ENCODE measurements at places on chromosomes 4 and X. TPM values are rescaled to one million over a fixed set of nuclear protein-coding genes. Genes with fewer than 3 reads are reported as not detected.

The MAGEB2 gene
- total RNA-seq = not detected

The PGAM4 gene
- total RNA-seq = not detected

The HPSE gene
- total RNA-seq = 1.4 TPM

DNA sequence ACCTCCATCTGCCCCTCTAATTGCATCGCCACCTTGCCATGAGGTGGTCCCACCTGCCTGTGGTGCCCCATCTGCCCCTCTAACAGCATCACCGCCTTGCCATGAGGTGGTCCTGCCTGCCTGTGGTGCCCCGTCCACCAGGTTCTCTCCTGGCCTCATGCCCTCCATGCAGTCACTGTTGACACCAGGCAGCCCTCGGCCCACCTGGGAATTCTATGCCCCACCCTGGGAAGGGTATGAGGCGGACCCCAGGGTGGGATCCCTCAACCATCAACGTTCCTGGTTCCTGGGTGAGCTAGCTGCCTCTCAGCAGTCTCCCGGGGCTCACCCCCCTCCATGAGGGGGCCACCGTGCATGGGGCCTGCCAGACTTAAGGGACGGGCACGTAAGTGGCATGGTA is 38.9 kb downstream of the ACOX3 start:
- DNase-seq = no peak

DNA sequence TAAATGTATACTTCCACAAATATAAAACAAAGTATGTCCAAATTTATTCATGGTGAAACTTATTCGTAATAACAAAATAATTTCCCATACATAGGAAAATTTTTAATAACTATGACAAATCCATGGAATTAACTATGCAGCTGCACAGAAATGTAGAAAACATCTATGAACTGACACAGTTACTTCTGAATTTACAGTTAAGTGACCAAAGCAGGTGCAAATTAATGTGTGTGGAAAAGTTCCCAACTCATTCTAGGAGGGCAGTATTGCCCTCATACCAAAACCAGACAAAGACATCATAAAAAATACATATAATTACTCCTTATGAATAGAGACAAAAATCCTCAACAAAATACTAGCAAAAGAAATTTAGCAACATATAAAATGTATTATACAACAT is 12.5 kb downstream of the LDOC1 start:
- no peak for DNase-seq

The MAGEE2 gene
- total RNA-seq = not detected

GRCh38 chr4:87120010-87120409 is 100.4 kb downstream of the KLHL8 start:
- DNase-seq = no peak

DNA sequence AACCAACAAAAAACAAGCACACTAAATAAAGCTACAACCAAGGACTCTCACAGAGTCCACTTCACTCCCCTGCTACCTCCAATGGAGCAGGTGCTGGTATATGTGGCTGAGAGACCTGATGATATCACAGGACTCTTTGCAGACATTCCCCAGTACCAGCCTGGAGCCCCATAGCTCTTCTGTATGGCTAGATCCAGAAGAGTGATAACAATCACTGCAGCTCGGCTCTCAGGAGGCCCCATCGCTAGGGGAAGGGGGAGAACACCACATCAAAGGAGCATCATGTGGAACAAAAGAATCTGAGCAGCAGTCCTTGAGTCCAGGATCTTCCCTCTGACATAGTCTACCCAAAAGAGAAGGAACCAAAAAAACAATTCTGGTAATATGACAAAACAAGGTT is 237.1 kb upstream of the TLL1 start:
- DNase-seq = no peak

The C1GALT1C1 gene
- total RNA-seq = 17.7 TPM

- DNase-seq = no peak
Measured at GRCh38 chr4:6104541-6105130, 86.4 kb upstream of the C4orf50 start.

The LIN54 gene
- total RNA-seq = 17.5 TPM

GRCh38 chr4:112916868-112917267 is 132.6 kb upstream of the ANK2 start:
- no peak for DNase-seq

- no peak for DNase-seq
Measured at GRCh38 chr4:47774079-47774478, 63.8 kb downstream of the CORIN start.

The FRMPD3 gene
- 0.03 TPM for total RNA-seq

- peak; percentile 7 for DNase-seq
Measured at GRCh38 chr4:79209081-79209480, 116.8 kb downstream of the NAA11 start.

- DNase-seq = no peak
Measured at GRCh38 chr4:53057679-53058078, 195.6 kb downstream of the RASL11B start.

The GJB1 gene
- total RNA-seq = 52.6 TPM

DNA sequence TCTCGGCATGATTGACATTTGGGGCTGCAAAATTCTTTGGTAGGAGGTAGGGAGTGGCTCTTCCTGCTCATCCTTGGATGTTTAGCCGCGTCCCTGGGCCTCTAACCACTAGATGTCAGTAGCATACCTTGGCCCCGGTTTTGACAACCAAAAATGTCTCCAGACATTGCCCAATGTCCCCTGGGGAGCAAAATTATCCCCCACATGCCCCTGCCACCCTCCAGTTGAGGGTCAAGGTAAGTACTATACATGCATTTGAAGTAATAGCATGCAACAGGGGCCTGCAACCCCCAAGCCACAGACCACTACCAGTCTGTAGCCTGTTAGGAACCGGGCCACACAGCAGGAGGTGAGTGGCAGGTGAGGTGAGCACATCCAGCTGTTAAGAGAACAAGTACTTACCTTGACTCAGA is 17.6 kb upstream of the KIAA1210 start:
- DNase-seq = peak; percentile 28

GRCh38 chr4:121642292-121642691 is 54.5 kb downstream of the ANXA5 start:
- no peak for DNase-seq

The SYN1 gene
- not detected for total RNA-seq

- DNase-seq = no peak
Measured at GRCh38 chr4:74018771-74019170, 19.7 kb downstream of the CXCL3 start.

The NEUROG2 gene
- total RNA-seq = not detected

DNA sequence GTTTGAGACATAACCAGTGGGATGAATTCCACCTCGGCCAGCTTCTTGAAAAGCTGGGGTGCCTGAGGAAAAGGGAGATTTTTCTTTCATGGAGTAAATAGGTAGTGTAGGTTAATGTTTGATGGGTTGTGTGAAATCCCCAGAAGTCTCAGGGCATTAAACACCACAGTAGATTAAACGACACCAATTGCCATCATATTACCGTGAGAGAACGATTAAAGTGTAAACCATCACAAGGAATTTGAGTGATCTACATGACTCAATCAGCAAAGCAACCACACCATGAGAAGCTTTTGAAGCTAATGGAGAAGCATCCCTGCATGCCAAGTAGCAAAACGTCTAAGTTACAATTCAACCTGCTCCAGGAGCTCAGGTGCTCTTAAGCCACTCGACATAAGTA is 322.5 kb upstream of the GATB start:
- DNase-seq = no peak

The AMBN gene
- total RNA-seq = not detected

The ASB12 gene
- total RNA-seq = not detected

DNA sequence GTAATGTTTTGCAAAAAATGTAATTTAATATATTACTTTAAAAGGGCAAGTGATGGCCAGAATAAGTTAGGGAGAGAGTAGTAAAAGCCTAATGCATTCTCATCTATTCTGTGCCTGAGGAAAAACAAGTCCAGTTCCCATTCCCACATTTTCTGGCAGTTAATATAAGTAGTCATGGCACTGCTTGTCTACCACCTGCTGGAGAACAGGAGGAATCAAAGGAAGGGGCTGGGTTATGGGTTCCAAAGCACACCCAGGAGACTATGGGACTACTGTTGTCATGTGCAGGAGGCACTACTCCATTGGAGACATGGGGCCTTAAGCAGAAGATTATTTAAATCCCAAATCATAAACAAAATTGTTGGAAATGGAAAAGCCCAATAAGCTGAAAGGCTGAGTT is 2618.6 kb downstream of the ARAP2 start:
- DNase-seq = peak; percentile 24

The MAOB gene
- 1.7 TPM for total RNA-seq

- no peak for DNase-seq
Measured at GRCh38 chr4:158940271-158940670, 162.6 kb upstream of the RAPGEF2 start.

- no peak for DNase-seq
Measured at GRCh38 chrX:51798701-51799100, 55.5 kb downstream of the GSPT2 start.

DNA sequence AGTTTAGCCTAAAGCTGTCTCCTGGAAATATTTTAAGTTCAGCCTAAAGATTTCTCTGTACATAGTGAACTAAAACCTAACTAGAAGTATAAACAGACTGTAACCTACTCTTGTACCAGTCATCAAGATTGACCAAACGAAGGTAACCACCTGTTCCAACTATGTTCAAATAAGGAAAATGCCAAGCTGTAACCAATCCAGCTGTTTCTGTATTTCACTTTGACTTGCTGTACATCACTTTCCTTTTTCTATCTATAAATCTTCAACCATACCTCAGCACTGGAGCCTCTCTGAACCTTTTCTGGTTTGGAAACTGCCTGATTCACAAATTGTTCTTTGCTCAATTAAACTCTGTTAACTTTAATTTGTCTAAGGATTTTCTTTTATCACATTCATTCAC is 3.1 kb upstream of the CYSLTR1 start:
- no peak for DNase-seq

DNA sequence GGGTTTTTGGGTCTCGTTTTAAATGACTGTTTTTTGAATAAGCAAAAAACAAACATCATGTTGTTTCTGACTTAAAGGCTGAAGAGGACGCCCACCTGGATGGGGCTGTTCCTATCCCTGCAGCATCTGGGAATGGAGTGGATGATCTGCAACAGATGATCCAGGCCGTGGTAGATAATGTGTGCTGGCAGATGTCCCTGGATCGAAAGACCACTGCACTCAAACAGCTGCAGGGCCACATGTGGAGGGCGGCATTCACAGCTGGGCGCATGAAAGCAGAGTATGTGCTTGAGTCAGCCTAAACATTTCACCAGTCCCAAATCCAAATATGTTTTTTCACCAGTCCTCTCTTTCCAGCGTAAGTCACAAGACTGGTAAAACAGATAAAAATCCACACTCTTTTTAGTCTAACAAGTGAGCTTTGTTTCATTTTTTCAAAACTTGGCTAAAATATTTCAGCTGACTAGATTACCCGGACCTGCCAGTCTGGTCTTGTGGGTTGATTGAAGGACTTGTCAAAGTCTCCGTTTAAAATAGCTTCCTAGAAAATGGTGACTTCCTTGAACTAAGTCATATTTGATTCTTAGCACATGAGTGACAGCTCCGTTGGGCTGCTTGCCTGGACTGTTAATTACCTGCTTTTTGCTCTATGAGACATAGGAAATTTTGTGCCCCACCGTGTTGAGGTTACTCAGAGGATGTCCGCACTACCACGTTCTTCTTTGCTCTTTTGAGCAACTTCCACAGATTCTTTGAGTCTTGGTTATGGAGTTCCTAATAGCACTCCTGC is 20.8 kb downstream of the ENOPH1 start:
- no peak for DNase-seq

DNA sequence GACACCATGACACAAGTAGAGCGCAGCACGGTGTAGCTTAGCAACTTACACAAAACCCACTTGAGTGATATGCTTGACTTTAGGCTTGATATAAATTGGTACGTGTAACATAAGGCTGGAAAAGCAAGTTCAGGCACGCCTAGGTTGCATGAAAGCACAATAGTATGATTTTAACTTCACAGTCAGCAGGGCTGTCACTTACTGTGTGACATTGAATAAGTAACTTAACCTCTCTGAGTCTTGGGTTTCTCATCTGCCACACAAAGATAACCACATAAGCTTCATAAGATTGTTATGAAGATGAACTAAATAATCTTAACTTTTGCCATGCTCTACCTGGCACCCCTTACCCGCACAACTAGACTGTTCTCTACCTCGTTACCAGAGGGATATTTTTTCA is 9.5 kb downstream of the SRD5A3 start:
- DNase-seq = no peak

GRCh38 chr4:95213366-95213765 is 335.4 kb downstream of the UNC5C start:
- no peak for DNase-seq

DNA sequence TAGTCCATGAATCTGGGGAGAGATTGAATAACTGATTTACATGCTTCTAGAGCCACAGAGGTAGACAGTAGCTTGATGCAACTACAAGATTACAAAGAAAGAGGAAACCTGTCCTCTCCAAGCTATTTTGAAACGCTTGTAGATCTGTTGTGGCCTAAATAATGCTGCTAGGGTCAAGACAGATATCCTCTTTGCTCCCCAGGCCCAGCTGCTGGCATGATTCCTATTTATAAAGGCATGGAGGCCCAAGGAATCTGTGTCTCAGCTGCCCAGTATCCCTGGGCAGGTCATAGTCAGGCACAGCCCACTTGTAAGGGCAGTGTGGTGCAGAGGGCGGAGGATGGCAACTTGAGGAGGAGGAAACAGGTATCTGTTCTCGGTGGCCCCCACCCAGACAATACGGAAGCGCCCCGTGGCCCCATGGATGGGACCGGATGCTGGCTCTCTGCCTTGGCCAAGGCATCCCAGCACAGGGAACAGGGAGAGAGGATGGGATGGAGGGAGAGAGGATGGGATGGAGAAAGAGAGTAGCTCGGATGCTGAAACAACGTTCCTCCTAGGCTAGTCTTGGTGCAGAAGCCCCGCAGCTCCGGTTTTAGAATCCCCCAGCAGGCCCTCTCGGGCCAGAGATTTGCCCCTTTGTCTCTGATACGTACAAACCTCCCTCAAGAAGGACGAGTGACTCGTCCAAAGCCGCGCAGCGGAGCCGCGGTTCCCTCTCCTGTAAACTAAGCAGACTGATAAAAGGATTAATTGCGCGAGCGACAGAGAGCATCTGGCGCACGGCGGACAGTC is 767 bp upstream of the SMIM20 start:
- no peak for DNase-seq

DNA sequence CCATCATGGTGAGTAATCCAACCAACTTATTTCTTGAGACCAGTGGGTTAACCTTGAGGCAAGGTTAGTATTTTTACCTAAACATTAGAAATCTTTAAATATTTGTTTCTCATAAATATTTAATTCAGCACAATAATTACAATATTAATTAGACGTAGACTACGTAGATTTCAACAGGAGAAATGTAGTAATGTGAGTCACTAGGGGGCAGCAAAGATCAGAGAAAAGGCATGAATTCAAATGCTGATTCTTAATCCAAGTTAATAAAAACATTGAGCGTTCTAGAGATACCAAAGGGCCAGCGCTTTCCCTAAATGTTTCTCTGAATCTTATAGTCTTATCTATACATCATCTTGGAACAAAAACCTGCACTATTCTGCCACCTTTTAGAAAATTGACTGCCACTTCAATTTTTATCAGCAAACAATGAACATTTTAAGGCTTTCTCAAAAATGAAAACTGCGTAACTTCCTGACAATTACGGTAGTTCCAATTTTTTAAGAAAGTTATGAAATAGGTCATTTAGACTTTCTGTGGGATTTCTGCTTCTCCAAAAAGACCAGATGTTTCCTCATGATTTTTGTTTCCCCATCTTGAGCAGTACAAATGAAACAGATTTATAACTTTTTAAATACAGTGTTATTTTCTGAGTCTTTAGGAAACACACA is 180.7 kb downstream of the GASK1B start:
- DNase-seq = peak; percentile 91

GRCh38 chr4:41074215-41074614 is 140.1 kb downstream of the APBB2 start:
- DNase-seq = no peak

Data from HT-29 (cell line).